ENCODE measurements at places on chromosomes 2 and 18. TPM values are rescaled to one million over a fixed set of nuclear protein-coding genes. Genes with fewer than 3 reads are reported as not detected.

The C2orf80 gene
- total RNA-seq = not detected

The RNF181 gene
- 164 TPM for total RNA-seq

The UGT1A4 gene
- 0.34 TPM for total RNA-seq

The LIMS4 gene
- 1.0 TPM for total RNA-seq

The CERKL gene
- total RNA-seq = not detected

The BMPR2 gene
- 30.1 TPM for total RNA-seq

The RTKN gene
- 188 TPM for total RNA-seq

The BCL11A gene
- 7.2 TPM for total RNA-seq

All from foreskin keratinocyte (primary cell).